ENCODE measurements at places on chromosomes 1 and 21. TPM values are rescaled to one million over a fixed set of nuclear protein-coding genes. Genes with fewer than 3 reads are reported as not detected.

GRCh38 chr1:172517545-172517944, 15.4 kb upstream of the SUCO start:
- no peak overlapping the region for H3K27ac ChIP-seq
- H3K27me3 ChIP-seq, result peaks cover 12% of the 10 kb centered on the region
- no peak overlapping the region for H3K4me3 ChIP-seq
- no peaks in the 10 kb centered on the region for H3K36me3 ChIP-seq

GRCh38 chr1:111842411-111842810, 86.7 kb downstream of the DDX20 start:
- no peaks in the 10 kb centered on the region for H3K4me1 ChIP-seq
- H3K36me3 ChIP-seq, result no peaks in the 10 kb centered on the region
- no peak overlapping the region for H3K27ac ChIP-seq

- no peak overlapping the region for H3K27ac ChIP-seq
- H3K4me1 ChIP-seq, result peaks cover 5% of the 10 kb centered on the region
- H3K27me3 ChIP-seq, result peaks cover 53% of the 10 kb centered on the region
- DNase-seq, result peak; percentile 7
- no peaks in the 10 kb centered on the region for H3K36me3 ChIP-seq
These were observed 17.7 kb upstream of the SAMD11 start for GRCh38 chr1:905811-906599.

- no peak for DNase-seq
- H3K27me3 ChIP-seq, result no peaks in the 10 kb centered on the region
- peaks cover 8% of the 10 kb centered on the region for H3K4me1 ChIP-seq
- no peak overlapping the region for H3K27ac ChIP-seq
These were observed 26.5 kb upstream of the PIGV start for GRCh38 chr1:26761217-26761616.

- no peaks in the 10 kb centered on the region for H3K4me1 ChIP-seq
- DNase-seq, result no peak
- H3K4me3 ChIP-seq, result no peak overlapping the region
- H3K27ac ChIP-seq, result no peak overlapping the region
These were observed 14.2 kb upstream of the TENT5B start for GRCh38 chr1:27026621-27027574.

GRCh38 chr1:41646186-41646585, 161.7 kb upstream of the EDN2 start:
- H3K27me3 ChIP-seq, result no peaks in the 10 kb centered on the region
- H3K36me3 ChIP-seq, result peaks cover 42% of the 10 kb centered on the region
- H3K27ac ChIP-seq, result peak overlapping the region; percentile 75
- H3K4me3 ChIP-seq, result no peak overlapping the region

GRCh38 chr21:44347911-44348451, 5.4 kb upstream of the TRPM2 start:
- no peak for DNase-seq
- no peak overlapping the region for H3K27ac ChIP-seq
- H3K4me1 ChIP-seq, result peaks cover 6% of the 10 kb centered on the region
- no peak overlapping the region for H3K4me3 ChIP-seq

- H3K27me3 ChIP-seq, result no peaks in the 10 kb centered on the region
- H3K27ac ChIP-seq, result no peak overlapping the region
- H3K36me3 ChIP-seq, result no peaks in the 10 kb centered on the region
- H3K4me1 ChIP-seq, result no peaks in the 10 kb centered on the region
- no peak for DNase-seq
These were observed 143.4 kb upstream of the KCNK2 start for GRCh38 chr1:214939180-214939579.

DNA sequence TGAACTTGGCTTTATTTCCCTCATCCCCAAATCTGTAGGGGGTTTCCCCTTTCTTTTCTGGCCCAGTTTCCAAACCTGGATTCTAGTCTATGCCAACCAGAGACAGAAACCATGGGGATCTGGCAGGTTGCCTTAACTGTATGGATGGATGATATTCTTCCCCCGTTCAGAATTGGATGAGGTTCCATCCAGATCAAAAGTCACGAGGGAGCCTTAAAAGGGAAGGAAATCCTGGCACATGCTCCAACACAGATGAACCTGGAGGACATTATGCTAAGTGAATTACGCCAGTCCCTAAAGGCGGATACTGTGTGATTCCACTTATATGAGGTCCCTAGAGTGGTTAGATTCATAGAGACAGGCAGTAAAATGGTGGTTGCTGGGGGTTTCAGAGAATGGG, 124.4 kb downstream of the HUNK start:
- H3K27me3 ChIP-seq, result no peaks in the 10 kb centered on the region
- no peak overlapping the region for H3K4me3 ChIP-seq
- no peaks in the 10 kb centered on the region for H3K4me1 ChIP-seq
- no peaks in the 10 kb centered on the region for H3K36me3 ChIP-seq
- H3K27ac ChIP-seq, result no peak overlapping the region

DNA sequence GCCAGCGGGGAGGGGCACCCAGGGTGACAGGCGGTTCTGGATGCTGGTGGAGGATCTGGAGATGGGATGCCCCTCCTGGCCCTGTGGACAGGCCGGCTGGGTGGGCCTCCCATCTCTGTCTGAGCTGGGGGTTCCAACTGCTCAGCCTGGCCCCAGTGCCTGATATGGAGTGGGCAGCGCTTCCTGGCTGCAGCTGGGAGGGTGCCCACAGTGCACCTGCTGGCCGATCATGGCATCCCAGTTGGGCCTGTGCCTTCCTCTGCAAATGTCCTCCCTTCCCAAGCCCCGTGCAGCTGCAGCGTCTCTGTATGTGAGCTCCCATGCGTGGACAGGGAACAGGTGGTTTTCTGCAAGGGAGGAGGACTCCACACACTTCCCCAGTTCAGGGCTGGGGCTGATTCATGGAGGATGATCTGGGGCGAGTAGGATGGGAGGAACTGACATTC, 2.1 kb downstream of the PFKL start:
- DNase-seq, result no peak
- H3K4me3 ChIP-seq, result peak overlapping the region; percentile 67
- peaks cover 33% of the 10 kb centered on the region for H3K4me1 ChIP-seq
- peaks cover 16% of the 10 kb centered on the region for H3K36me3 ChIP-seq

DNA sequence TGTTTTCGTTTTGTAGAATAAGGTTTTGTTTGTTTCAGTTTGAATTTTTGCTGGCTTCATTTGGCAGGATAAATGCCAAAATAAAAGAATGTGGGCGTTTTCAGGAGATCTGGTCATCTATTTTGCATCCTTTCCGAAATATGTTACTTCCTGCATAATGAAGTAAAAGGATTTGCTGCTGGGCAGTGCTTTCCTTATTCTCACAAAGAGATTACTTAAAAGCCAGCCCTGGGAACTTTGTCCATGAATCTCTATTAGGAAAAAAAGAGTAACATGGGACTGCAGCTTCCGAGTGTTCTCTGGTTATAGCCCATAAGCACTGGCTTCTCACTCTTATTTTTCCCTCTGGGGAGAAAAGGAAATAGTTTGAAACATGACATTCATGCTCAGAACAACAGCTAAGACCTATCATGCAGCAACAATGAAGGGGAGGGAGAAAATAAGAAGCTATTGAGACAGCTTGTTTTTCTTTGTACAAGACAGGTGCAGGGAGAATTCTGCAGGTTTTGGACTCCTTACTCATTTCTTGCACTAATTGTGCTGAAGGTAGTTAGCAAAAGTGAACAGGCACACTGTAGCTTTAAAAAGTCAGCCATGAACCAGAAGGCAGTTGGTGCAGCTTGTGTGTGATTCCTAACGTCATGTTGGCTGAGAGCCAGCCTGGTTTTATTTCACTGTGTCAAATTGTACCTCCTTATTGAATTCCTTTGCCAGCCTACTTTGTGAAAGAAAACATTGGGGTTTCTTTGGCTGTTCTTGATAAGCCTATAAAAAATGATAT, at the start of gene SAMD13:
Gene SAMD13 (plus strand): TSS at position 705 of the 781 bp plus-strand sequence. CDS start 1,527 bp downstream, outside the sequence.
- H3K4me1 ChIP-seq, result peaks cover 40% of the 10 kb centered on the region
- H3K36me3 ChIP-seq, result no peaks in the 10 kb centered on the region

- H3K27ac ChIP-seq, result no peak overlapping the region
- H3K27me3 ChIP-seq, result no peaks in the 10 kb centered on the region
- no peak overlapping the region for H3K4me3 ChIP-seq
- H3K4me1 ChIP-seq, result peaks cover 25% of the 10 kb centered on the region
- no peak for DNase-seq
These were observed 19.9 kb downstream of the BEND5 start for GRCh38 chr1:48756683-48757316.

DNA sequence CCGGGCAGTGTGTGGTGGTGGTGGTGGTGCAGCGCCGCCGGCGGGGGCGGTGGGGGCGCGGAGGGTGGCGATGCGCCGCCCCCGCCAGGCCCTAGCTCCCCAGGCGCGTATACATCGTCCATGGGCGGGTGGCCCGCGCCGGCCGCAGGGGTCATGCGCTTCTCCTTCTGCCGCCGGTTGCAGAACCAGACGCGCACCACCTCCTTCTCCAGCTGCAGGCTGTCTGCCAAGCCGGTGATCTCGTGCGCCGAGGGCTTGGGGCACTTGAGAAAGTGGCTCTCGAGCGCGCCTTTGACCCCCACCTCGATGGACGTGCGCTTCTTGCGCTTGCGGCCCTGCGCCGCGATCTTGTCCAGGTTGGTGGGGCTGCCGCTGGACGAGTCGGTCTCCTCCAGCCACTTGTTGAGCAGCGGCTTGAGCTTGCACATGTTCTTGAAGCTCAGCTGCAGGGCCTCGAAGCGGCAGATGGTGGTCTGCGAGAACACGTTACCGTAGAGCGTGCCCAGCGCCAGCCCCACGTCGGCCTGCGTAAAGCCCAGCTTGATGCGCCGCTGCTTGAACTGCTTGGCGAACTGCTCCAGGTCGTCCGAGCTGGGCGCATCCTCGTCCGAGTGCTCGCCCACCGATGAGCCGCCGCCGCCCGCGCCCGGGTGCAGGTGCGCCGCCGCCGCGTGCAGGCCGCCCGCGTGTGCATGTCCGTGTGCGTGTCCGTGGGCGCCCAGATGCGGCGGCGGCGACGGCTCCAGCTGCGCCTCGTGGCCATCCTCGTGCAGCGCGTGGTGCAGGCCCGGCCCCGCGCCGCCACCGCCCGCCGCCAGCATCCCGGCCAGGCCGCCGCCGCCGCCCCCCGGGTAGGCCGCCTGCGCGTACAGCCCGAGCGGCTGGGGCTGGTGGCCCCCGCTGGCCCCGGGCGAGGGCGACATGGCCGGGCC, 926 bp downstream of the POU3F1 start:
- H3K4me1 ChIP-seq, result peaks cover 5% of the 10 kb centered on the region
- no peak for DNase-seq
- no peaks in the 10 kb centered on the region for H3K36me3 ChIP-seq
- H3K27ac ChIP-seq, result no peak overlapping the region

DNA sequence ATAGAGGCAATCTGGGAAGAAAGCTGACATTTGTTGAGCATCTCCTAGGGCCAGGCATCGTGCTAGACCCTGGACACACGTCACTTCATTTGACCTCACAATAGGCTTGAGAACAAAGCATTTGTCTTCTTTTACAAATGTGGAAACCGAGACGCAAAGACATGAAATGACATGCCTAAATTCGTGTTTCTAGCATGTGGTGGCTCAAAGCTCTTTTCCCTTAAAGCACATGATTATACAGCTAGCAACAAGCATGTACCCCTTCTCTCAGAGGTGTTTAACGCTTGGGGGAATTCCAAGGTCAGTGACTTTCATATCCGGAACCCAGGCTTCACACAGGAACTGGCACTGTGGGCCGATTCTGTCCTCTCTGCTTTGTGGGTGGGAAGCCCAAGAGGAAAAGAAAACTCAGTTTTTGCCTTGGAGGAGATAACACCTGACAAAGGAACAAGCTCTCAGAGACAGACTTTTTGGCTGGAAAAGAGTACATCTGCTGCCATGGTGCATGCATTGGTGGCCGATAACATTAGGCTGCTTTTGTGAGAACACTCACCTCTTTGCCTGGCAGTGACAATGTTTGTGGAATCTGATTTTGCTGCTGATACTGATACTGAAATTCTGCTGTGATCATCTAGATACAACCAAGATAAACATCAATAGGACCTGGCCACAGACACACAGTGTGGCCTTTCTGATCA, 15.4 kb upstream of the CD2 start:
- peak; percentile 57 for DNase-seq
- peaks cover 59% of the 10 kb centered on the region for H3K4me1 ChIP-seq
- peak overlapping the region; percentile 61 for H3K4me3 ChIP-seq
- no peaks in the 10 kb centered on the region for H3K27me3 ChIP-seq
- H3K36me3 ChIP-seq, result peaks cover 24% of the 10 kb centered on the region

- no peaks in the 10 kb centered on the region for H3K4me1 ChIP-seq
- H3K27me3 ChIP-seq, result peaks cover 6% of the 10 kb centered on the region
- H3K4me3 ChIP-seq, result no peak overlapping the region
- DNase-seq, result no peak
- no peak overlapping the region for H3K27ac ChIP-seq
These were observed 46.9 kb downstream of the TNNT2 start for GRCh38 chr1:201330541-201330940.

EIF3I gene
- 293 TPM for total RNA-seq

SEMA4A gene
- total RNA-seq, result 132 TPM

AK5 gene
- total RNA-seq, result not detected

RHD gene
- total RNA-seq, result not detected

TNFRSF4 gene
- total RNA-seq, result 441 TPM

ASAP3 gene
- not detected for total RNA-seq

OTUD7B gene
- total RNA-seq, result 26.1 TPM
